ENCODE measurements at places on chromosomes 13 and 19. TPM values are rescaled to one million over a fixed set of nuclear protein-coding genes. Genes with fewer than 3 reads are reported as not detected.

GRCh38 chr19:49282184-49282583, 42.8 kb downstream of the SLC6A16 start:
- DNase-seq, result no peak

- no peak for DNase-seq
Measured at GRCh38 chr19:4986471-4986891, 17.6 kb downstream of the KDM4B start.

SLC5A5 gene
- polyA plus RNA-seq, result not detected

FCER2 gene
- polyA plus RNA-seq, result 0.09 TPM

TGFB1 gene
- 23.9 TPM for polyA plus RNA-seq

- no peak for DNase-seq
Measured at GRCh38 chr13:59299584-59299983, 864.1 kb downstream of the DIAPH3 start.

CEACAM1 gene
- 2.6 TPM for polyA plus RNA-seq

DNA sequence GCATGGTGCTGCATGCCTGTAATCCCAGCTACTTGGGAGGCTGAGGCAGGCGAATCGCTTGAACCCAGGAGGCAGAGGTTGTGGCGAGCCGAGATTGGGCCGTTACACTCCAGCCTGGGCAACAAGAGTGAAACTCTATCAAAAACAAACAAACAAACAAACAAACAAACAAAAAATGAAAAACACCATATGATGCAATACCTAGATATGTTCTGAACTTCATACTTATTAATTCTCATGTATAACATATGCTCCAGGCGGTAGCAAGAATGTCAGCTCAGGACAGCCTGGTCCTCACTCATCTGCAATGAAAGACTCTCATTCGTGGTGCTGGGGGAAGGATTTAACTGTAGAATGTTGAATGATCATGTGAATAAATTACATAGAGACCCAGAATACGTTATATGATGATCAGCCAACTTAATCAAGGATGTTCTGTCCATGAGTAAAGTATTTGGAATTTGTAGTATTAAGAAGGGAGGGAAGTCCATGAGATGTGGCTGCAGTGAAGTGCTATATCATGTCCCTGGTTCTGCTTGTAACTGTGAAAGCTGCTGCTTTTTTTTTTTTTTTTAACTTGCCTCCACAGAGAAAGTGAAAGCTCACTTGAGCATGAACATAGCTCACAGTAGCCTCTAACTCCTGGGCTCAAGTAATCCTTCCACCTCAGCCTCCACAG, 206.8 kb downstream of the UQCRFS1 start:
- no peak for DNase-seq

ZNF433 gene
- polyA plus RNA-seq, result 4.0 TPM

FBXO17 gene
- polyA plus RNA-seq, result 8.2 TPM

DNA sequence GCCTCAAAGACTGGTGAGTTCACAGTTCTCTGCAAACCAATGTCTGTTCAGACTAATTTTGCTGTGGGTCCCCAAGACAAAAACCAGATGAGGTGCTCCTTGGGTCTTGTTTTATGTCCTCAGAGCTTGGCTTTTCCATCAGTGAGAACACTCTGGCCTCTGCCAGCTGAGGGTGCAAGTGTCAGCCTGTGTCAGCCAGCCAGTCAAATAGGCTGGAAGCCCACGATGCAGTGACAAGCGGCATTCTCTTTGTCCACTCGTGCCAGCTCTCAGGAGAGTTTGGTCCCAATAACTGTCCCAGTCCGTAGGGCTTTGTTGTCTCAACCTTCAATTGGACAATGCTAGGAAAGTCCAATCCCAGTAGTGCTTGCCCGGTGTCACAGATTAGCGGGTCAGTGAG, 9.4 kb upstream of the AKT2 start:
- no peak for DNase-seq

SLITRK5 gene
- polyA plus RNA-seq, result 0.09 TPM

DNA sequence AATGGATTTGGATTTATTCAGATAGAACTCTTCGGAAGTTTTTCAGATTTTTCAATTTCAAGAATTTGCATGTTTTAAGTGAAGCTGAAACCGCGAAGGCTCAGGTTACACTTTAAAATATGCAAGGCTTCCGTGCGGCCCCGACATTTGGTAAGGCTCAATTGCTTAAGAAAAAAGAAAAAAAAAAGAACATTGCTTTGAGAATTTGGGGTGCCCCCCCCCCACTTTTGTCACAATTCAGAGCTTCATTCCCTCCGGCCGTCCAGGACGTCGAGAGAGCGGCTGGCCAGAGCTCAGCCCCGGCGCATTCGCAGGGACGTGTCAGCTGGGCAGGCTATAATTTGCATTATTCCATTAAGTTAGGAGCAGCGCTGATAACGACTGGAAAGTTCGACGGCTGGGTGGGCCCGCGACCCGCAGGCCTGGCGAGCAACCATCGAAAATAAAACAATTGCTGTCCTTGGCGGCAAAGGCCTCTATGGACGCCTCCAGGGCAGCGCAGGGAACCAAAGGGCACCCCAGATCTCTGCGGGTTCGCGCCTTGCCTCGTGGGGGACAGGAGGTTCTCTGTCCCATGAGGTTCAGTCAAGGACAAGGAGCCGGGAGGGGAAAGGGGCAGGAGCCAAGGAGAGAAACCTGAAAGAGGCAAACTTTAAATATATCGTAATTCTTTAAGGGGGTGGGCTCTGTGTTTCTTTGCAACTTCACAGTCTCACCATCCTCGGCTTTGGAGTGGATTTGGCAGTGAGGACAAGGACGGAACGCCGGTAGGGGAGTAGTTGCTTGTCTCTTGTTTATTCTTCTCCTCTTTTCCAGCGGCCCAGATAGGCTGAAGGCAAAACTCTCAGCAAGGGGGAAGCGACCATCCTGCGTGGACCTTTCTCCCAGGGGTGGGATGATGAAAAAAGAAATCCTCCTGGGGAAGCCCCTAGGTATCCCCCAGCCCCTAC, 7.0 kb downstream of the SOX21 start:
- DNase-seq, result no peak

- DNase-seq, result no peak
Measured at GRCh38 chr13:111975539-111976473, 91.1 kb upstream of the SOX1 start.

MAP3K10 gene
- 25.3 TPM for polyA plus RNA-seq

- no peak for DNase-seq
Measured at GRCh38 chr19:16516923-16517610, 20.9 kb downstream of the C19orf44 start.

DNA sequence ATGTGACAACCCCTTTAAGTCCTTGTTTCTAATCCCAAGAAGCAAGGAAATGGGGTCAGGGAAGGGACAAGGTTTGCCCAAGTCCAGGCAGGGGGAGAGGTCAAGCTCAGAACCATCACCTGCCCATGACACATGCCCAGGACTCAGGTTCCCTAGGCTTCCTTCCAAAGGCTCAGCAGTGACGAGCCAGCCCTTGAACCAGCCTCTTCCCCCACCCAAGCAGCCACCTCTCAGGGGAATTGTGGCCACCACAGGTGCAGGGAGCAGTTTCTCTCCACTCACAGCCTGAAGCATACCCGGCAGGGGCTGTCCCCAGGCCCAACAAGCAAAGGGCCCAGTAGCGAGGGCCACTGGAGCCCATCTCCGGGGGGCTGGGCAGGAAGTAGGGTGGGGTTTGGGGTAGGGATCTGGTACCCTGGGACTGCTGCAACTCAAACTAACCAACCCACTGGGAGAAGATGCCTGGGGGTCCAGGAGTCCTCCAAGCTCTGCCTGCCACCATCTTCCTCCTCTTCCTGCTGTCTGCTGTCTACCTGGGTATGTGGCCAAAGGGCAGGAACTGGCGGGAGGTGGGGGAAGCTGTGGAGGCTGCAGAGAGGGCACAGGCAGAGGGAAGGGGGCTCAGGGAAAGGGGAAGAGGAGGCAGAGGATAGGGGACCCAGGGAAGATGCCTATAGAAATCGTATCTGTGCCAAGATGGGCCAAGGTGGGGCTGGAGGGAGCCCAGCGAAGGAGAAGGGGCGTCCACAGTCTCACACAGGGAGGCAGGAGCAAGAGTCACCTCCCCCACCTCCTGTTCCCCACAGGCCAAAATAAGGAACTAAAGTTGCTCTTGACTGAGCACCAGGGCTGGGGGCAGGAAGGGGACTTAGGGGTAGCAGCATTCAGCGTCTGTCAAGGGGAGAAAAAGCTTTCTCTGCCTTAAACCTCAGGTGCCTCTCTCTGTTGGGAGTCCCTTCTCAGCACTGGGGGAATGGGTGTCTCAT, at the start of gene CD79A:
Gene CD79A, plus strand, starts transcription at position 433 of the 986 bp plus-strand sequence. Its CDS starts 26 bp downstream, at position 459.
- no peak for DNase-seq

DNA sequence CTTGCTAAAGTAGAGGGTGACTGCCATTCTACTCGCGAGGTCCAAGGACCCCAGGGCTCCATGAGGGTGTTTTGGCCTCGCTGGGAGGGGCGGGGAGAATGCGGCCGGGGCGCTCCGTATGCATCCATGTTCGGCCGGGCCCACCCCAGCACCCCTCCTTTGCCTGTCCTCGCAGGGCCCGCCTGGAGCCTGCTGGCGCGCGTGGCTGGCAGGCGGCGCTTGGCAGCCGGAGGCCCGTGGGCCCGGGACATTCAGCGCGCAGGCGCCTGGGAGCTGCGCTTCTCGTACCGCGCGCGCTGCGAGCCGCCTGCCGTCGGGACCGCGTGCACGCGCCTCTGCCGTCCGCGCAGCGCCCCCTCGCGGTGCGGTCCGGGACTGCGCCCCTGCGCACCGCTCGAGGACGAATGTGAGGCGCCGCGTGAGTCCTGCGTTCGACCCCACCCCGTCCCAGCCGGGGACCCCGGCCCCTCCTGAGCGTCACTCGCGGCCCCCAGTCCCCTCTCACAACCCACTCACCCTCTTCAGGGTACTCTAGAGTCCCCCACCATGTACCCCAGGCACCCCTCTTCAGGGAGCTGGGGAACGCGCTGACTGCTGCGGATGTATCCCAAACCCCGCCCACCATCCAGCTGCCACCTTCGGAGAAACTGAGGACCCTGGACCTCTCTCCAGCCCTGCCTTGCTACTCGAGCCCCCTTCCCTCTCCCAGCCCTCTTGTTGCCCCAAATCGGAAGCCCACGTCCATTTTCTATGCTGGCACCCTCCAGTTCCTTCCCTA, 4.1 kb downstream of the DLL3 start:
- peak; percentile 83 for DNase-seq

DNA sequence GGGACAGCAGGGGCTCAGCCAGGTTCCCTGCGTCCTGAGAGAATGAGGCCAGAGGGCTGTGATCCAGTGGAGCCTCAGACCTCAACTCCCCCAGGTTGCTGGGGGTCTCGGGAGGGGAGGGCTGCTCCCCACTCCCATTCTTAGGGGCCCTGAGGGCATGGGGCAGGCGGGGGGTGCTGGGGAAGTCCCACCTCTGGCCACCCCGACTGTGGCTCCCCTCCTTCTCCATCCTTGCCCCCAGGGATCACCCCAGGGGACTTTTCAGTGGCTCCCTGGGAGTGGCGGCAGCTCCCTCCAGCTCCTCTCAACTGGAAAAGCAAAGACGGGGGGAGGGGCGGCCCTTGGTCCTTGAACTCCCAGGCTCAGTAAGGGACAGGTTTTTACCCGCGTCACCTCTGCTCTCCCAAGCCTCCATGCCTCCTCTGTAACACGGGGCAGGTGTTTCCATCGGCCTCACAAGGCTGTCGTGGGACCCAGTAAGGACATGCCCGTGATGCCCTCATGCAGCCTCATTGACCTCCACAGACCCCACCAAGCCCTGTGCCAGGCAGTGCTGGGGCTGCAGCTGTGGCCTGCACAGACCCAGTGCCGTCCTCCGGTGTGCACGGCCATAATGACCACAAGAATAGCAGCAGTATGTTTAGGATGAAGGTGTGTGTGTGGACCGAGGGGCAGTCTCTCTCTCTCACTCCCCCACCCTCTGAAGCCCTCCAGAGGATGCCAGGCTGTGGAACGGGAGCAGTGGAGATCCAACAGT, 11.6 kb upstream of the TOMM40 start:
- DNase-seq, result no peak

DNA sequence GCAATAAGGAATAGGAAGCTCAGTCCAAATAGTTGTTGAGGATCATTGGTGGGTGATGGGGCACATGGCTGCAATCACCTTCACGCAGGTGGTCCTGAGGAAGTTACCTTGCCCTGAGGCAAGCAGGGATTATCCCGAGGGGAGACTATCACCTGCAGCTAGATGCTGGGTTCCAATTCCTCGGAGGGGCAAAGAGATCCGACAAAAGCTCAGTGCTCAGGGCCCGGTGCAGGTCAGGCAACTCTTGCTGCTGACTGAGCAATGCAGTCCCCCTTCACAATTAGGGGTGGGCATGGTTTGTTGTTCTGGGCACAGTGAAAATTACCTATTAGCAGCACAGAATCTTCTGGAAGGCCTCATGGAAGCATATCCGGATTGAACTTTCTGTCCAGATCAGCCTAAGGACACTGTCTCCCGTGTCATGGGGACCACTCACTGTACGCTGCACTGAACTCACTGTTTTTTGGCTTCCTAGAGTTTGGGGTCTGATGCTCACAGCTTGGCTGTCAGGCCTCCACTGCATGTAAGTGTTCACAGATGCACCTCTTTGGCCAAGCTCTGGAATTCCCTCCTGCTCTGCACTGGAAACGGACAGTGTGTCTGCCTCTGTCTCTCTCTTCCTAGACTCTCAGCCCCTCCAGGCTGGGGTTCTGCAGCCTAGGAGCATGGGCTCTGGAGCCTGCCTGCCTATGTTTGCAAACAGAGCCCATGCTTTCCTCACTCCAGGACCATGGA, 372.7 kb downstream of the ZNF536 start:
- no peak for DNase-seq

DNA sequence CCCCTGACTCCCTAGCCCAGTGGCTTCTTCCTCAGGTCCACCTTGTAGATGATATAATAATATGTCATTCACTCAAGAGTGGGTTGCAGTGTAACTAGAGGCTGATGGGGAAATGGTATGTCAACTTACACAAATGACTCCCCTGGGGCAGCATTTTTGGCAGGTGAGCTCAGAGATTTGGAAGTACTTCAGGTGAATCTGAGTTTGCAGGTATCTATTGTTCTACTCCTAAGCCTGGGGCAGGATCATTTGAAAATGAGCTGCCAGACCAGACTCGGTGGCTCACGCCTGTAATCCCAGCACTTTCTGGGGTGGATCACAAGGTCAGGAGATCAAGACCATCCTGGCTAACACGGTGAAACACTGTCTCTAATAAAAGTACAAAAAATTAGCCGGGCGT, 11.6 kb upstream of the CNMD start:
- DNase-seq, result no peak

- DNase-seq, result no peak
Measured at GRCh38 chr13:48778610-48779009, 124.9 kb downstream of the CYSLTR2 start.

GRCh38 chr13:76266561-76266960, 619.6 kb downstream of the KCTD12 start:
- no peak for DNase-seq

KIR2DL3 gene
- 0.07 TPM for polyA plus RNA-seq

- no peak for DNase-seq
Measured at GRCh38 chr13:41985788-41986508, 25.0 kb upstream of the VWA8 start.

Measured in right cardiac atrium (tissue), 5 donors.